ENCODE measurements at places on chromosomes 7 and 10. TPM values are rescaled to one million over a fixed set of nuclear protein-coding genes. Genes with fewer than 3 reads are reported as not detected.

Gene MRLN
- not detected for total RNA-seq

Gene MKI67
- 3.4 TPM for total RNA-seq

Gene MMP21
- total RNA-seq: 1.1 TPM

Gene DRGX
- total RNA-seq: not detected

Gene LRCH4
- total RNA-seq: 4.4 TPM

Gene PTPRE
- 154 TPM for total RNA-seq

Data from dermis lymphatic vessel endothelial cell (primary cell).